ENCODE measurements at places on chromosomes 16 and 17.

- no peak for DNase-seq
Observed at GRCh38 chr17:1762233-1762900, 507 bp downstream of the SERPINF1 start.

DNA sequence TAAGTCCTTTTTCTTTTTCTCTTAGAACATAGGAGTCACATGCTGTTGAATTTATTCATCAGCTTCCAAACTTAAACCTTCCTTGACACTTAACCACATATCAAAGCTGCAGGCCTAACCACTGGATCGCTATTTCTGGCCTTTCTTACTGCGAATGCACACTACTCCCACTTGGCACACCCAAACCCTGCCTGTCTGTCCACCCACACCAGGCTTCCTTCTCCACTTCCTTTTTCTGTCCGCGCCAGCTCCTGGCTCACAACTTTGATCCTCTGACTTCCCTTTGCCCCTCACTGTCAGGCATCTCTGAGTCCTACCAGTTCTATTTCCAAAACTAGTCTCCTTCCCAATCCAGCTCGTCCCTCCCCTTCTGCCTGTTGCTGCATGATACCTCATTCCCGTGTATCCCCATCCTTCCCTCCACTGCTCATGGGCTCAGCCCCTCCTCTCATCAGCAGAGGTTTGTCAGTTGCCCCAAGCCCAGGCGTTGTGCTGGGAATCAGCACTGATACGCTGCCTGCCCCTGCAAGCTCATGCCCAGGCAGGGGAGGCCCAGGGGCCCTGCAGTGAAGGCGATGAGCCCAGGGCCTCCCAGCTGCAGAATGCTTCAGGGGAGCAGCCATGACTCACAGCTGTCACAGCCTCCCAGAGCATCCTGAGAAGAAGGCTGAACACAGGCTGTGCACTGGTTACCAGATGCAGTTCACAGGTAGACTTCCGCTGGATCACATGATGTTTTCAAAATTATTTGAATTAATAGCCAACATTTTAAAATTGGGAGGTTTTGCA is 179.8 kb downstream of the KATNIP start:
- no peak for DNase-seq

GRCh38 chr17:16988749-16989229 is 16.9 kb upstream of the TNFRSF13B start:
- no peak for DNase-seq

DNA sequence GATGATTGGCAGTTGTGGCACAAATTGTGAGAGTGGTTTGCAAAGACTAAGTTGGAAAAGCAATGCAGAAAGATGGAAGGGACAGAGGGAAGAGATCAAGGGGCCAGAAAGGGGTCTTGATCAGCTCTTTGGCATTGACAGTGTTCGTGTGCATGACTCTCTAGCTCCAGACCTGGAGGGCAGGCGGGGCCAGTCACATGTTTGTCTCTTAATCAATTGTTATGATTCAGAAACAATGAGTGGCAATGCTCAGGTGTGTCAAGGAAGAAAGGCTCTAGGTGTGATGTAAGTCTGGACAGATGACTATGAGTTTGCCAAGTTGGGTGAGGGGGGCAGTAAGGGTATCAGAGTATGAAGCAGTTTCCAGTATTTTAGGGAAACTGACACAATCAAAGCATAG is 32.1 kb downstream of the WSB1 start:
- DNase-seq: no peak

DNA sequence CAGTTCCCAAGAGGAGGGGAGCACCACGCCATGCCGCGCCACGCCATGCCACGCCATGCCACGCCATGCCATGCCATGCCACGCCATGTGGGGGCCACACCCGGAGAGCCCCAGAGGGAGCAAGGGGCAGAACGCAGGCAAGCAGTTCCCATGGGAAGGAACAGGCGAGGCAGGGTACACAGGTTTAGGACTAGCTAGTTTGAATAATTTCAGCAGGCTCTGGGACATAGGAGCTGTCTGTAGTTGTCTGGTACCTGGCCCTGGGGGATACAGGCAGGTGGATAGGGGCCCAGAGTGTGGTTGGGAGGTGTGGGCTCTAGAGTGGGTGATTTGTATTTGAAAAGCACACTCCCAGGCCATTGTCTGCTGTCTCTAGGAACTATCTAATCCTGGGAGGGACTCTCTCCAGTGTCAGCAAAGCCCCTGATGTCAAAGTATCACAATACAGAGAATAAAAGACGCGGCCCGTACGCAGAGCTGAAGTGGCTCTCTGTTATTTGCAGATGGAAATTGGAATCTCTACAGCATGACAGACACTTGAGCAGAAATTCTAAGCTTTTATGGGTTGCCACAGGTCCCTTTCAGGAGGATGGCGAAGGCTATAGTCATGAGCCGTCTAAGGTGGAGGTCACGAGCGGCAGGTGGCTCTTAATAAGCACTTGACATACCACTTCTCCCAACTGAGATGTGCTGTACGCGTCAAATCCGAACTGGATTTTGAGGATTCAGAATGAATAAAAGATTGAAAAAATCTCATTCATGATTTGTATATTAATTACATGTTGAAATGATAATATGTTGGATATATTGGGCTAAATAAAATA is 220.8 kb upstream of the TNRC6C start:
- DNase-seq: no peak
